ENCODE measurements at places on chromosomes 1 and 21. TPM values are rescaled to one million over a fixed set of nuclear protein-coding genes. Genes with fewer than 3 reads are reported as not detected.

- DNase-seq: peak; percentile 39
Measured at GRCh38 chr1:66350001-66350547, 183.9 kb upstream of the SGIP1 start.

DNA sequence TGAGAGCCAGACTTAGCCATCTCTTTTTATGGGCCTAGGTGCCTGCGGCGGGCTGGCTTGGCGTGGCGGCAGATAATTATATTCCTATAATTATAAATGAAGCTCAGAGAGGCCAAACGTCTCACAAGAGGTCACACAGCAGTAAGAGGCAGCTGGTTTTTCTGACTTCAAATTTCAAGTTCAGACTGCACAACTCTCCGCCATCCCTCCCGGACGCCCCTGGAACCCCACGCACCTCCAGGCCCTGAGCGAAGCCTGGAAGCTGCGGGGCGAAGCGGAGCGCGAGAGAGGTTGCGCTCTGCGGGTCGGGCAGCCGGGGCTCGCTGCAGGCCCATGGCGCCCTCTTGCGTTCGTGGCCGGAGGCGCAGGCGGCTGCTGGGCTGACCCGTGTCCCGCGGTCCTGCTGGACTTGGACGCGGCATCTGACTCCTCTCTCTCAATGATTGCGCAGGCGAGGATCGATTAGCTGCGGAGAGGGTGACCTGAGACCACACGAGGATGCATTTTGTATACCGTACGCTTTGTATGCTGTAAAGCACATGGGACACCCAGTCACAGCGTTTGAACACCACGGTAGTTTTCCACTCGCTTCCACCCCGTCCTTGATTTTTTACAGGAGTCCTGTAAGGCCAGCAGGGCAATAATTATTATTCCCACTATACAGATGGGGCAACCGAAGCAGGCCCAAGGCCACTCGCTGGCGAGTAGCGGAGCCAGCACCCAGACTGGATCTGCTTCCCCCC, 272.7 kb downstream of the FOXD2 start:
- DNase-seq: peak; percentile 45

DNA sequence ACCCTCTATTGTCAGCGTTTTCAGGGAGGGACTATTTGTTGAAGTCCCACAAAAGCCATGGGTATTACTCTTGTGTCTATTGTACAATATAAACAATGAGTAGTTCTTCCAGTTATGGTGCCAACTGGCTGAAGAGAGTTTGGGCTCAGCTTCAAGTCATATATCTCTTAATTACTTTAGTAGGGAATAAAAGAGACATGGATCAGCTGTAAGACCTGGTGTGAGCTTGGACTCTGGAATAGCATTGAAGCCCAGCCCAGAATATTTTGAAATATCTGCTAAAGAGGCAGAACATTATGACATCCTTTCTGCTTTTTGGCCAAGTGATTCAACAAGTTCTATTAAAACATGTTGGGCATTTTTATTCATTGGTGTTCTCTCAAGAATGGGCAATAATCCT, 224.9 kb downstream of the BACH1 start:
- DNase-seq: no peak

DNA sequence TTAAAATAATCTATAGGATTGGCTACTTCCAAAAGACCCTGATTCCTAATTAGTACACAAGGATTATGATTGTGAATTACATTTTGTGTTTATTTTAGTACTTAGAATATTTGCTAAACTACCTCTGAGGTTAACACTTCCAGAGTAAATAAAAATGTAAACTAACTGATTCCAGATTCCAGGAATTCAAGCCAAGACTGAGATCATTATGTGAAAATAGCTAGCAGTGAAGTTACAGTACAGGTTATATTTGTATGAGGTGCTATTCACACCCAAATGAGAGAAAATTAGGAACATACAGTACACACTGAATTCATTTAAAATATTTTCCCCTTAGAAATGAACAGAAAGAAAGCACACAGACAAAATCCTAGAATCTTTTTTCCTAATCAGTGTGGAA, 28.8 kb downstream of the TTLL7 start:
- no peak for DNase-seq

DNA sequence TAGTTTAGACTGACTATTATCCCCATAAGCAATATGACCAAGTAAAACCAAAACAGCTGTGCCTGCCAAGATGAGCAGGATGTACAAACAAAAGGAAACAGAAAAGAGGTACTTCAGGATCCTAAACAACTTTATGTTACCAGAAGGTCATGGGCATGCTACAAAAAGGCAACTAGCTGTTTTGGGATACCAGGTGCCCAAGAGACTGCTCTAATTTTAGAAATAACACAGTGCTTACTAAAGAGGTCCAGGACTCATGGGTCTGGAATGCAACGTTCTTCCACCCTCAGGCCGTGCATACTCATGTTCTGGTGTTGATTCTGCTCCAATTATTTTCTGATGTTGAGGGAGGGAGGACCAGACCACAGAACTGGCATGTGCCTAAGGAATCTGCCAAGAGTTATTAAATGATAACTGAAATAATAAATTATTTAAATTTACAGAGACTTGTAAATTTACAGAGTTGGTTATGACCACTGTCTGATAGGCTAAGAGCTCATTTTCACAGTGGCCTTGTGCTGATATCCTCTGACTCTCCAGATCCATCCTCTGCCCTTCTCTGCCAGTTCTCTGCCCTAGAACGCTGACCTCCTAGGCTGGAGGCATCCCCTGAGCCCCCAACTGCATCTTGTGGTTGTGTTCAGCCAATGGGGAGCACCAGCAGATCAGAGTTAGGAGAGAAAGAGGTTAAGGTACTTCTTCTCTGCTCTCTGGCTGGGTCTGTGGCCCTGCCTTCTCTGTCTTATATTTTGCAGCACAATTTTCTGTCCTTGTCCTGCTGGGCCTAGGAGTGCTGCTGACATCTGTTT, 37.7 kb upstream of the BCL10 start:
- peak; percentile 29 for DNase-seq

DNA sequence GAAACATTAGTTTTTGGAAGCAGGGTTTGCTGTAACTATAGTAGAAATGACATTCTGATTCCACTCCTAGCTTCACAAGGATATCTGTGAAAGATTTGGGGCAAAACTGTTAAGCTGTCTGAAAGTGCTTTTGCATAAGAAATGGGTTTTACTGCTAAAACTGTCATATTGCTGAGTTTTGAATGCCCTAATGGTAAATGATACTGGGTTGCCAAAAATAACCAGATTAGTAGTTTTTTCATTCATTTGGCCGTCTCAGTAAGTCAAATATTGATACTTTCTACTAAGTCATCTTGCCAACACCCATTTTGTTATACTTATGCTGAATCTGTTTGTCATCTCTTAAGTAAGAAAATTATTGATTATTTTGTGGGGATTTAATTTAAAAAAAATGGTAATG, 399 bp upstream of the PTPRC start:
- no peak for DNase-seq

DNA sequence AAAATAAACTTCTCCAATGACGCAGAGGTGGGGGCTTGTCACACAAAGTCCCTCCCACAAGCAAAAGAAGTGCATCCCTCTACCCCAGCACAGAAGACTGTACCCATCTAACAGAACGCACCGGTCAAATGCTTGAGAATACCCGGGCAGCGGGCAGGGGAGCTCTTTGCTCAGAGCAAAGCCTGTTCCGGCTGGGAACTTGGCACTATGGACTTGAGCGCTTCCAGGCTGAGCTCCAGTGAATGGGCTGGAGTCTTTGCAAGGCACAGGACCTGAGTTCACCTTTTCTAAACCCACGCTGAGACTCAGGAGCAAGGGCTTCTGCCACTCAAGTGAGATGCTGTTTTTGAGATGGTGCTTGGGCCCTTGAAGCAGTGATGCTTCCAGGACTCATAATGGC, 20.3 kb downstream of the RHBG start:
- DNase-seq: no peak

DNA sequence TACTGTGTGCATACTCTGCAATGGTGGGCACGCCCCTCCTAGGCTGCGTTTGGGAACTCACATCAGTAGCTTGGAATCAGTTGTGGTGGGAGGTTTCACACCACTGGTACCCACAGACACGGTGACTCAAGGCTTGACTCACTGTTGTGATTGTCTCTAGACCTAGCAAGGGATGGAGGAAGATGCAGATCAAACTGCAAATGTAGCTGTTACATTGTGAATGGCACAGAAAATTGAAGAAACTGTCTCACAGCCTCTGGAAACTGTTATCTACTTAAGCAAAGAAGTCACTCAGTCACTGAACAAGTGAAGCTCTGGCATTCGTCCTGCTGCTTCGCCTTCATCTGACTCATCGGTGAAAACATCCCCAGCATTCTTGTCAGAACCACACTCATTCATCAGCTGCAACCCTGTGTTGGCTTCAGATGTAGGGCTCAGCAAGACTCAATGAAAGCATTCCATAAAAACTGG, 59.5 kb downstream of the POFUT2 start:
- DNase-seq: peak; percentile 90

GRCh38 chr1:197632005-197632404, 143.3 kb downstream of the DENND1B start:
- no peak for DNase-seq

Gene PRRX1
- total RNA-seq: 0.10 TPM

Gene OR2T35
- not detected for total RNA-seq

Gene PRDM2
- 5.1 TPM for total RNA-seq

Gene LCE1D
- not detected for total RNA-seq
